HFFc6 (cell line): ENCODE measurements at places on chromosomes 16 and 17.
A peak's percentile ranks its signal among the peaks of the same experiment; 100 is the strongest.

DNA sequence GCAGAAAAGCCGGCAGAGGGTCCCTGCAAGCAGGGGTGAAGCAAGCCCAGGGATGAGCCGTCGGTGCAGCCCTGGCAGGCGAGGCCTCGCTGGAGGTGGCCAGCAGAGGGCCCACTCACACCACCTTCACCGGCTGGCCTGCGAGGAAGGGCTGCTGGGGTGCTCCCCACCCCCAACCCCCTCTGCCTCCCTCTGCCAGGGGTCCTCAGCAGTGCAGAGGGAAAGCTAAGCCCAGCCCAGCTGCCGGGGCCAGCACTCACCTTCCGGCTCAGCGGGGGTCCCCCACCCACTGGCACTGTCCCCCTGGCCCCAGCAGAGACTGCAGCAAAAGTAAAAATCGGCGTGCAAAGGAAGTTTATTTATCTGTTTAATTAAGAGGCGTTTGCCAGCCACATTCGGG is 113.4 kb downstream of the ENGASE start:
- no peak for DNase-seq

DNA sequence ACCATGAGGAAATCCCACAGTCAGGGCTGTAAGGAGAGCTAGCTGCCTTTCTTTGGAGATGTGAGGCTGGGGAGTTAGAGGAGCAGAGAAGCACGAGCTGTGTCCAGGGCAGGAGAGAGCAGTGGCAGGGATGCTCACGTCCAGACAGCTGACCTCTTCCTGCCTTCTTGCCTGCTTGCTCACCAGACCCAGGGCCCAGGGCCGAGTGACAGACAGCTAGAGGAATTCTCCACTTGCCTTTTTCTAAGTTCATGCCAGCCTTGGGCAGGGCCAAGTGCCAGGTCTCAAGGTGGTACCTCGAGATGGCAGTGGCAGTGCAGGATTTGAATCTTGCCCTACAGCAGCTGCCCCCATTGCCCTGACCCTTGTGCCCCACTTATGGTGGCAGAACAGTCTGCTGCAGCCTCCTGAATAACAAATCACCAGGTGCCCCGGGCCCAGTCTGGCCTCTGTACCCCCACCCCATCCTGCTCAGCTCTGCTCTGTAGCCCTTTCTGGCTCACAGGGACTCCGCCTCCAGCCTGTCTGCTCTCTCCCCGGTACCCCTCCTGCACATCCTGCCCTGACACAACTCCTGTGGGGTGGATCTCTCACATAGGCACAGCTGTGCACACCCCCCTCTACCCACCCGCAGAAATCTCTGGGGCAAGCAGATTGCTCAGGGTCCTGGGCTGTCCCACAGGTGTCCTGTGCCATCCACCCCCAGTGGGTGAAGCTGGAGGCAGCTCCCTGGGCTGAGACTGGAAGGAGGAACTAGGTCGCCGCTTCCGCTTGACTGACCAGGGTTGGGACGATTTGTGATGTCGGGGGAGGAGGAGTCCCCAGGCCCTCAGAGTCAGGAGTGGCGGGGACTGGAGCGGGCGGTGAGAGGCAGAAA is 25.9 kb downstream of the GRIN2C start:
- peak; percentile 60 for DNase-seq

GRCh38 chr17:1710807-1711553 is 803 bp upstream of the TLCD2 start:
- no peak for DNase-seq

GRCh38 chr16:68093816-68094613 is 8.8 kb downstream of the NFATC3 start:
- DNase-seq: peak; percentile 55

GRCh38 chr17:74810699-74811485 is 34.7 kb upstream of the NAT9 start:
- DNase-seq: no peak

DNA sequence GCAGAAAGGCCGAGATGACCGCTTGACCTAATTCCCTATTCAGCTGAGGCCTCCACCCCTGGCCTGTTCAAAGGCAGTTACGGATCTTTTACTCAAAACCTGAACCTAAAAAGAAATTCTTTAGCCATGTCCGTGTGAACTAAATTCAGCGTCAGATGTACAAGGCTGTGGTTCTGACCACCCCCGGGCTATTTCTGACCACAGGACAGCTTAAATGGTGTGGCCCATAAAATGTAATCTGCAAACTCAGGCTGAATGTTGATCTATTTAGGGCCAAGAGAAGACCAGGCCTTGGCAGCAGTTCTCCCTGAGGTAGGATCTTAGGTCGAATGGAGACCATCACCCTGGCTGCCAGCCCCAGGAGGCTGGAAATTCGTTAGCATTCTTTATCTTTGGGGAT is 485.5 kb downstream of the WWOX start:
- no peak for DNase-seq

DNA sequence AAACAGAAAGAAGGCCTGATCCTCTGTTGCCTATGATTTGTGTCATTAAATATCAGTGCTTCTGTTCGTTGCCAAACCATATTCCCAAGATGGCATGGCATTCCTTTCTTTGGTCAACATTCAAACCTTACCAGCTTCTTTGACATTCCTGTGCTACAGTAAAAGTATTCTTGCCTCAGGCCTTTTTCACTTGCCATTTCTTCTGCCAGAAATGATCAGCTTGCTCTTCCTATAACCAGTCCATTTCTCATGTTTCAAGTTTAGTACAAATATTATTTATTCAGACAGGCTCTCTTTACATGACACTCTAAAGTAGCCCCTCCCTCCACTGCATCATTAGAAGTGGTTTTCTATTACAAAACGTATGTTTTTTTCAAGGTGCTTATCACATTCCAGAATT is 278.3 kb downstream of the KCNJ2 start:
- DNase-seq: no peak

GRCh38 chr17:41917192-41917591 is 1.6 kb downstream of the ACLY start:
- DNase-seq: peak; percentile 51
